ENCODE measurements at places on chromosomes 11 and 22. TPM values are rescaled to one million over a fixed set of nuclear protein-coding genes. Genes with fewer than 3 reads are reported as not detected.

Gene CECR2
- 67.8 TPM for total RNA-seq

DNA sequence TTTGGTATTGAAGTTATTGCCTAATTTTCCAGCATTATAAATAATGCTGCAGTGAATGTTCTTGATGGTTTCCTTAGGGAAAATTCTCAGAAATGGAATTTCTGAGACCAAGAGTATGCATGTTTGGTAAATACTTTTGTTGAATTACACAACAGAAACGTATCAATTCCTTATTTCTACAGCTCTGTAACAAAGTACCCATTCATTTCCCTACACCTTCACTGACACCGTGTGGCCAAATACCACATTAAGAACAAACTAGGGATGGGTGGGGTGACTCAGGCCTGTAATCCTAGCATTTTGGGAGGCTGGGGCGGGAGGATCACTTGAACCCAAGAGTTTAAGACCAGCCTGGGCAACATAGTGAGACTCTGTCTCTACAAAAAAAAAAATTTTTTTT is 21.8 kb downstream of the MCAM start:
- DNase-seq = no peak
- no peak overlapping the region for H3K27ac ChIP-seq
- no peaks in the 10 kb centered on the region for H3K36me3 ChIP-seq
- H3K4me3 ChIP-seq = no peak overlapping the region
- H3K27me3 ChIP-seq = no peaks in the 10 kb centered on the region

GRCh38 chr11:124329787-124330478 is 9.9 kb upstream of the OR8D2 start:
- no peak for DNase-seq
- H3K27me3 ChIP-seq = no peaks in the 10 kb centered on the region
- H3K4me1 ChIP-seq = no peaks in the 10 kb centered on the region
- no peak overlapping the region for H3K4me3 ChIP-seq
- H3K27ac ChIP-seq = no peak overlapping the region

DNA sequence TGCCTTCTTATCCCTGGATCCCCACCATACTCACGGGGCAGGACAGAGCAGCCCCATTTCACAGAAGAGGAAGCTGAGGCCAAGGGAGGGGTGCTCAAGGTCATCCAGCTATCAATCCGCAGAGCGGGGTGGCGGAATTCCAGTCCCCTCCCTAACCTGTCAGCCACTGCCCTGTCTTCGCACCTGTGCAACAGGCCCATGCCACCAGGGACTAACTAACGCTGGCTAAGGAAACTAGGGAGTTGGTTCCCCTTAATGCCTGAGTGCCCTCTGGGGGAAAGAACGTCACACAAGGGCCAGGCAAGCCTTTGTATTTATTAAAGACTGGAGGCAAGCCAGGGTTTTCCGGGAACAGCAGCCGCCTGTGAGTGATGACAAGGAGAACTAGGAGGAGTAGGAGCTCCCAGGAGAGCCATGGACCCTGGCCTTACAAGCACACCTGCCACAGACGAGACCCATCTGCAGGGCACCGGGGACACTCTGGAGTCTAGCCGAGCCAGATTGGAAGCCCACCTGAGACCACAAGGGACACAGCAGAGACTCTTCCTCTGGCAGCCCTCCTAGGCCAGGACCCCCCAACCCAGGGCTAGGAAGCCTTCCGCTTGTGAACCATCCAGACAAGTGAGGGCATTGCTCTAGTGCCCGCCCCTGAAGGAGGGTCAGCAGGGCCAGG is 64.4 kb downstream of the MYH9 start:
- peaks cover 2% of the 10 kb centered on the region for H3K4me1 ChIP-seq
- no peaks in the 10 kb centered on the region for H3K36me3 ChIP-seq
- no peak for DNase-seq
- no peak overlapping the region for H3K4me3 ChIP-seq
- H3K27ac ChIP-seq = no peak overlapping the region

Gene CBX7
- total RNA-seq = 7.7 TPM

Gene CYTH4
- total RNA-seq = not detected

GRCh38 chr11:61495801-61496601 is 12.5 kb upstream of the LRRC10B start:
- peaks cover 7% of the 10 kb centered on the region for H3K4me1 ChIP-seq
- H3K27ac ChIP-seq = no peak overlapping the region
- no peak overlapping the region for H3K4me3 ChIP-seq

Gene RASSF7
- total RNA-seq = 12.8 TPM

GRCh38 chr11:103898577-103899336 is 137.7 kb upstream of the DDI1 start:
- no peaks in the 10 kb centered on the region for H3K27me3 ChIP-seq
- no peaks in the 10 kb centered on the region for H3K4me1 ChIP-seq
- H3K4me3 ChIP-seq = no peak overlapping the region
- no peak for DNase-seq

Gene LRRC10B
- total RNA-seq = 0.74 TPM

- H3K27ac ChIP-seq = no peak overlapping the region
- no peaks in the 10 kb centered on the region for H3K36me3 ChIP-seq
- no peaks in the 10 kb centered on the region for H3K27me3 ChIP-seq
- H3K4me3 ChIP-seq = no peak overlapping the region
Observed at GRCh38 chr11:8222820-8223512, 40.7 kb downstream of the LMO1 start.

Measured in neural progenitor cell (in vitro differentiated cells).